AG09319 (cell line): ENCODE measurements at places on chromosomes 5 and 9.
A peak's percentile ranks its signal among the peaks of the same experiment; 100 is the strongest.

- no peak for DNase-seq
Observed at GRCh38 chr9:136786451-136786850, 4.7 kb upstream of the TMEM141 start.

- no peak for DNase-seq
Observed at GRCh38 chr5:179468696-179469095, 81.7 kb upstream of the RUFY1 start.

- peak; percentile 22 for DNase-seq
Observed at GRCh38 chr9:126440940-126441339, 114.3 kb downstream of the MVB12B start.

DNA sequence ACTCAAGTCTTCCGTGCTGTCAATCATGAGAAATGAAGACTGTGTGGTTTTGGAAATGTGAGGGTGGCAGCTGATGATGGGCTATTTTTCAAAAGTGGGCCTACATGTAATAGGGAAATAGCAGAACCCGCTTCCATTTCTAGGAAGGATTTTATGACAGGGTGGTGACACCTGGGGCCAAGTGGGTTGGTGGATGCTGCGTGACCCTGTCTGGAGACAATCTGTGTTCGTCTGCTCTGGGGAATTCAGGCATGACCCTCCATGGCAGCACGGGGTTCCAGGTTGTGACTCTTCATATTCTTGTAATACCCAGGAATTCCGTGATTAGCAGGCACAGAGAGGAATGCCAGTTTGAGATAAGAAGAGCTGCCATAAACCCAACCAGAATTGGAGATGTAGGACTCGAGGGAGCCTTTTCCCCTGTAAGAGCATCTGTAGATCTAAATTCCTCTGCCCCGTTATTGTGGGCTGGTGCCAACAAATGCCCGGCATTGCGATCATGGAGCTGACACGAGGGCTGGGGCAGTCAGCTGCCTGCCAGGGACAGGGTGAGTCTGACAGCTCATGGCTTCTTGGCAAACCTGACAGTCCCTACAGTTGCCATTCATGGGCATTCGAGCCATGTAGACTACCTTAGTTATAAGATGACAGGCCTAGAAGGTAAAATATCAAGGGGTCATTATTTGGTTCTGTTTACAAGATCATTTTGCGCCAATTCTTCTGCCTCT is 279.7 kb downstream of the GADD45G start:
- no peak for DNase-seq

DNA sequence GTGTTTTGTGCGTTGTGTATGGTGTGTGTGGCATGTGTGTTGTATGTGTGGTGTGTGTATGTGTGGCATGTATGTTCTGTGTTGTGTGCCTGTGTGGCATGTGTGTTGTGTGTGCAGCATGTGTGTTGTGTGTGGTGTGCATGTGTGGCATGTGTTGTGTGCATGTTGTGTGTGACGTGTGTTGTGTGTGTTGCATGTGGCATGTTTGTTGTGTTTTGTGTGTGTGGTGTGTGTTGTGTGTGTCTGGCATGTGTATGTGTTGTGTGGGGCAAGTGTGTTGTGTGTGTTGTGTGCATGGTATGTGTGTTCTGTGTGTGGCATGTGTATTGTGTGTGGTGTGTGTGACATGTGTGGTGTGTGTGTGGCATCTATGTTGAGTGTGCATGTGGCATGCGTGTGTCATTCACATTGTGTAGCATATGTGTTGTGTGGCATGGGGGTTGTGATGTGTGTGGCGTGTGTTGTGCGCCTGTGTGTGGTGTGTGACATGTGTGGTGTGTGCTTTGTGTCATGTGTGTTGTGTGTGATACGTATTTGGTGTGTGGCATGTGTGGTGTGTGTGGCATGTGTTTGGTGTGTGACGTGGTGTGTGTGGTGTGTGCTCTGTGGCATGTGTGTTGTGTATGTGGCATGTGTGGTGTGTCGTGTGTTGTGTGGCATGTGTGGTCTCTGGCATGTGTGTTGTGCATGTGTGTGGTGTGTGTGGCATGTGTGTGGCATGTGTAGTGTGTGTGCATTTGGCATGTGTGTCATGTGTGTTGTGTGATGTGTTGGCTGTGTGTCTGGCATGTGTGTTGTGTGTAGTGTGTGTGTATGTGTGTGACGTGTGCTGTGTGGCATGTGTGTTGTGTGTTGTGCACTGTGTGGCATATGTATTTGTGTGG is 46.6 kb upstream of the IRX4 start:
- DNase-seq, result no peak

DNA sequence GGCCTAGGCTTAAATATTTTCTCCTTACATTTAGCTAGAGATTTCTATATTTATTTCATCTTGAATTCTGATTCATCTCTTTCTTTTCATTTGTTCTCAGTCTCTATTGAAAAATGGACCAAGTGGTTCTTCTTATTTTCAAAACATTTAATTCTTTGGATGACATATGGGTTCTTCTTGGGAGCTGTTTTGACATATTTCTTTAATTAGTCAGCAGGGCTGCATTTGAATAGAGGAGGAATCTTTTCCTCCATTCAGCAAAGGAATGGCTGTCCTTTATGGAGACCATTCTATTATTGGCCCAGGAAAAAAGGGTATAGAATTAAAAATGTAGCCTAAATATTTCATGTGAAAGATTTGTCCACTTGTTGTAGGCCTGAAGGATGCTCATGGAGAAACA is 109.9 kb downstream of the RPS23 start:
- DNase-seq, result no peak

- no peak for DNase-seq
Observed at GRCh38 chr9:88736136-88736637, 201.2 kb downstream of the NXNL2 start.

DNA sequence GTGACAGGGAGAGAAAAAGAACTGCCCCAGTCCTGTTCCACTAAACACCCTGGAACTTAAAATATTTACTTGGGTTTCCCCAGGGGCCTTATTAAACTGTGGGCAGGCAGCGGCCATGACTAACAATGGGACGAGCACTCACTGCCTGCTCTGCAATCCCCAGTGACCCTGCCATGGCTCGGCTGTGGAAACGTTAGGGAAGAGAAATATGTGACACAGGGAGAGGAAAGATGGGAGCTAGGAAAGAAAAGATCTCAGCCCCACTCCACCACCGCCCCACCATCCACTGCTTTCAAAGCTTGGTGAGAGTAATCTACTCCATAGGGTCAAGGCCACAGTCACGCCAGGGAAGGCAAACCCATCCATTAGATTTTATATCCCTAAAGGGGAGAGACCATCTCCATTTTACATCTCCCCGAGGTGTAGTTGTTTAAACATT is 117.6 kb downstream of the EFNA5 start:
- DNase-seq, result no peak

- DNase-seq, result no peak
Observed at GRCh38 chr5:42429694-42430093, 6.5 kb downstream of the GHR start.

- DNase-seq, result no peak
Observed at GRCh38 chr9:87787735-87788134, 61.8 kb downstream of the CTSL start.

GRCh38 chr9:113341712-113342410 is 1.8 kb upstream of the WDR31 start:
- DNase-seq, result no peak

GRCh38 chr5:40165789-40166728 is 513.7 kb upstream of the PTGER4 start:
- no peak for DNase-seq

DNA sequence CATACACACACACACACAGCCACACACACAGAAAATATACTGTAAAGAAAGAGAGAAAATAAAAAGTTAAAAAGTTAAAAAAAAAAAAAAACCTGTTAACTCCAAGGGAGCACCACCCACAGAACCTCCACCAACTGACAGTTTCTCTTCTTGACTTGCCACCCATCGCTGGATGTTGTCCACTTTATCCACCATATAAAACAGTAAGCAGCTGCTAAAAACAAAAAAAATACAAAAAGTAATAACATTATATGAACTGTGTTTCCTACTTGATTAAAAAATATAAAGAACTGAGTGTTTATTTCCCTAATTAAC is 1.2 kb downstream of the PURA start:
- no peak for DNase-seq

GRCh38 chr5:81638471-81638870 is 112.4 kb downstream of the SSBP2 start:
- no peak for DNase-seq

GRCh38 chr9:93112116-93112863 is 16.3 kb downstream of the CARD19 start:
- no peak for DNase-seq

DNA sequence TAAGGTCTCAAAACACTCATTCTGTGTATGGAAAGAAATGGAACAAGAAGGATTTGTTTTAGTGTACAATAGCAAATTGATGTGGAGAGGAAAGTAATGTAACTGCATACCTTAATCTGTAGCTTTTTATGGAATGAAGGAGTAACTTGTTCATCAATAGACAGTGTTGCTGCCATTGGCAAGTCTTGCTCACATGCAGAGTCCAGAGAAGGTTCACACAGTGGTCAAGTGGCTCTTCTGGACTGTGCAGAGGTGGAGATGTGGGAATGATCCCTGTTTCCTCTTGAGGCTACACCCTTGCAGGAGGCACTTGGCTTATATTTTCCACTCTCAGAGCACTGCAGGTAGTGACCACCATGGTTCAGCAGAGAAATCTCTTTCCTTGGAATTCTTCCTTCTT is 132.9 kb upstream of the ANKH start:
- no peak for DNase-seq
